ENCODE measurements at places on chromosomes 4 and X.

- no peak for DNase-seq
Measured at GRCh38 chr4:39544580-39545315, 17.5 kb upstream of the UGDH start.

DNA sequence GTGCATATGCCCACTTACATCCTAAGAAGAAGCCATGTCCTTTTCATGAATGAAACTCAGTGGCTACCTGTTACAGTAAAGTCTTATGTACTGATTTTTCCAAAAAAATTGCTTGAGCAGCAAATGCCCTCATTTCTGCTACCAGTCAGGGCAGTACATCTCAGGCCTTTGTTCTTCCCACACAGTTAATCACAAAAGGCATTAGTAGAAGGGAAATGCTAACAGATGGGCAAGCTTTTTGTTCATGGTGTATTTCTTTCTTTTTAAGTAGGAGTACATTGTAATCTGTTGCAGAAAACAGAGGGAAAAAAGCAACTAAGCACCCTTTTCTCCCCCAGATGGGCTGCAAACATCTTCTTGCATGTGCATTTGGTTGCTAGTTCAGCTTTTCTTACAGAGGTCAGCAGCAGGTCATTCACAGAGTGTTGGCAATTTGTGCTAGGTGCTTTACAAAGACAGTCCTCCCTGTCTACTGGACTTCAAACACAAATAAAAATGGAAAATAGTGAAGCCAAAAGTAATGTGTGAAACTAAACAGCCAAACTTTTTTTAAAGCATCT is 373.4 kb downstream of the PRDM5 start:
- DNase-seq = no peak

GRCh38 chr4:14241574-14241973 is 614.0 kb upstream of the BOD1L1 start:
- DNase-seq = no peak

DNA sequence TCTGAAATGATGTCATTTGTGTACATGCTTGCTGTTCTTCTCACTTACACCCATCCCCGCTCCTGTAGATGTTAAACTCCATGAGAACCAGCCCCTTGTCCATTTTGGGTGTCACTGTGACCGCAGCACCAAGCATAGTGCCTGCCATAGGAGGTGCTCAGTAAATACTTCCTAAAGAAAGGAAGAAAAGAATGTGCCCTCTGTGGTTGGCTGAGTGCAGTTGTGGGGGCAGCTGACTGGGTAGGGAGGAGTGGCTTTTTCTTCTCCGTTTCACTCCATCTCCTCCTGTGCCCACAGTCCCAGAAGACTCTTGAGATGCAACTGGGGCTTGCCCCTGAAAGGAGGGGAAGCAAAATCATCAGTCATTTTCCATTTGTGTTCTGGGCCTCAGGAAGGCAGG is 25.5 kb downstream of the PHEX start:
- no peak for DNase-seq

GRCh38 chr4:25367004-25367621 is 9.9 kb upstream of the ANAPC4 start:
- DNase-seq = no peak

GRCh38 chr4:175871774-175872405 is 59.8 kb upstream of the GPM6A start:
- DNase-seq = no peak

DNA sequence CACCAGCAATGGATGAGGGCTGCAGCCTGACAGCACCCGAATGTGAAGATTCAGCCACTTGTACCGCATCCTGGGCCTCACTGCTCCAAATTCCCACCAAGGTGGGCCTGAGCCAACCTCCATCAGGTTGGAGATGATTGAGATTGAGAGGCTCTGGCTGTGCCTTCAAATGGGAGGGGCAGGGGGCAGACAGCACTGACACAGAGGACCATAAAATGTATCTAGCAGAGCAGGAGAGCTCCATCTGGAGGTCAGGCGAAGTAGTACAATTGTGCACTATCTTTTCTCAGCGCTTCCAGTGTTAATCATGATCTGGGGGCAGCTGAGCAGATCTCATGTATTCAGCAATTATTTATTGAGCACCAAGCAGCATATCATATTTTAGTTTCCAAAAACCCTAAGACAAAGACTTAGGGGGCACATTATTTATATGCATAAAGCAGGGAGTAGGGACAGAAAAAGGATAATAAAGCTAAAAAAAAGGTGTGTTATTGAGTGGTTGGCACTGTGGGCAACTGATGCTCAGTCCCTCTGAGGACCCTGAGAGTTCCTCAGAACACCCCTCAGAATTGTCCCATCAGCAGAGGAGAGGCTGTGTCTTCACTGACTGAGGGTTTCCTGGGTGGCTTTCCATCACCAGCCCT is 31.6 kb upstream of the C1QTNF7 start:
- no peak for DNase-seq

- DNase-seq = no peak
Measured at GRCh38 chr4:39178706-39179105, 3.6 kb upstream of the WDR19 start.

- DNase-seq = no peak
Measured at GRCh38 chr4:183240581-183241321, 79.3 kb downstream of the CLDN22 start.

GRCh38 chr4:21697583-21697982 is 251.0 kb downstream of the KCNIP4 start:
- DNase-seq = peak; percentile 21

DNA sequence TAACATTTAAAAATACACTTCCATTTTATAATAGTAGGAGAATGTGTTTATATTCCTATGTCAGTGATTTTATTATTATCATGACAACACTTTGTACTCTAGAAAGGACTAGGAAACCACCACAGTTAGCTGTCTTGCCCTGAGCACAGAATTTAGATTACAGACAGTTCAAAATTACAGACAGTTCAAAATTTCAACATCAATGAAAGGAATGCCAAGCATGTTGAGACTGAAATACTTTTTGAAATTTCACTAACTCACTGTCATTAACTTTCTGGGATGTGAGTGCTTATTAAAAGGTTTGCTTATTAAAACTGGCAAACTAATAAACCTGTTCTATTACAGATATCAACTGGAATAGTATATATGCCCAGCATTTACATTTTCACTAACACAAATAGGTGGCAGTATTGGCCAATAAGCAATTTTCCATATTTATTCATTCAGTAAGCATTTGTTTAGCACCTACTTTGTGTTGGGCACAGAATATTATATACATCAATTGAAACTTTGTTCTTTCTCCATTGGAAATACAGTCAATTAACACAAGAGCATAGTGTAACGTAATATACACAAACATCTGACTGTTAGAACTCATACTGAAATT is 179.4 kb downstream of the FBXW7 start:
- DNase-seq = no peak

DNA sequence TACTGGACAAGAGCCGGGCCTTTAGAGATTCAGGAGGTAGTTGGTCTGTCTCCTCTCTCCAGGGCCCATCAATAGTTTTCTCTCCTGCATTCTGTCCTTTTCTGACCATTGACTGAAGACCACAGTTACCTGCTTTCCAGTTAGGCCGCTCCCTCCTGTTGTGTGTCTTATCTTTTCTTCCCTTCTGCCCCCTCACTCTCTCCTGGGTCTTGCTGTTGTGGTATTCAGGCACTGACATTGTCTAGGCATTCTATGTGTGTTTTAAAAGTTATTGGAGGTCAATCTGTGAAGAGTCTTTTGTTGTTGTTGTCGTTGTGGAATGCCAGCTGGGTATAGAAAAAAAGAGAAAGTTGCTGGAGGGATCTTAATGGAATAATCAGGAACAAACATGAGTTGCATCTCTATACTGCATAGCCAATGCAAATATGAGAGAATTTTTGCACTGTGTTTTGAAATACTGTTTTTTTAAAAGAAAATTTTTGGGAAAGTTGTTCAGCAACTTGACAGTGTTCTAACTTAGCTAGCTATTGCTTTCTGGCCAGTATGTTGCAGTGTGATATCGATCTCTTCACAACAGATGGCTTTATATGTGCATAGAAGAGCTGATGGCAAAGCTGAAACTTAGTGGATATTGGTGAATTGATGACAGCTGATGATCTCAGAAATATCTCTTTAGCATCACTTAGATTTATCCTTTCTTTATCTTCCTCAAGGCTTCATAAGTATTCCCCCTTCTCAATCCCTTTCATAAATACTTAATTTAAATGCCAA is 240.7 kb downstream of the C4orf33 start:
- DNase-seq = no peak

DNA sequence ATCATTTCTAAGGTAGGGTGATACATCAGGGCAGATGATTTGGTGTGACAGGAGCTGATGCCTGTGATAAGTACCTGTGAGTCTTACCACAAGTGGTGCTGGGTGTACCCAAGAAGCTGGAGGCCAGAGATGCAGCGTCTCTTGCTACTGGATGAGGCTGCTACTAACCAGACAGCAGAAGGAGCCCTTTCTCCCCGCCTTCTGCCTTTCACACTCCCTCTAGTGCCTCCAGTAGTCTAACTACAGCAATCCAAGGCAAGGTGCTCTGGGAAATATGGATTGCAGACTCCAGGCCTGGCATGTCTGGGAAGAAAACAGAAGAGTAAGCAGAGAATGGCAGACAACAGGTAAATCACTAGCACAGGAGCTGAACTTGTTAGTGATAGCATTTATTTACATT is 470.8 kb downstream of the NKX6-1 start:
- DNase-seq = no peak

DNA sequence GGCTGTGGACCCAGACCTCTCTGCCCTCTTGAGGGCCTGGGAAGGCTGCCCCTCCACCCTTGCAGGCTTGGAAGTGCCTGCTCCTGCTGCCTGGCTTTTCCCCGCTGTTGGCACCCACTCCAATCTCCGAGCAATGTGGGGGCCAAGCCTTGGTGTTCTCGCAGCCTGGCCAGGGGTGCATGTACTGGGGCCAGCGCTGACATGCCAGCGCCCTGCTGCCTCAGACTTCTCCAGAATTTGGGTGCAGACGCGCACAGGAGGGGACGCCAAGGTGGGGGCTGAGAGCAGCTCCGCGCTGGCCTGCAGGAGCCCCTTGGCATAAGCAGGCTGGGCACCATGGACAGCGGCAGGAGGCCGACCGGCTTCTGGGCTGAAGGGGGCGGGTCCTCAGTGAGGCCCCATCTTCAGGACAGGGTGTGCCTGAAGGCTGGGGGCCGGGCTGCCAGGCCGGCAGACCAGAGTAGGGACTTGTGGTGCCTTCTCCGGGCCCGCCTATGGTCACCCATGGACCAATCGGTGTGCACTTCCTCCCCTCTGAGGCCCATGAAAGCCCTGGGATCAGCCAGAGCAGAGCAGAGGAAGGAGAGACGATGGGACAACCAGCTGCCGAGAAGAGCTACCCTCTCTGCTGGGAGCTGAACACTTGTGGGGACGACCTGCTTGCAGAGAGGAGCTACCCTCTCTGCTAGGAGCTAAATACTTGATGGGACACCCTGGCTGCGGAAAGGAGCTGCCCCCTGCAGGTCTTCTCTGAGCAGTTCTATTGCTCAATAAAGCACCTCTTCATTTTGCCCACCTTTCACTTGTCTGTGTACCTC is 118.3 kb downstream of the DNAAF6 start:
- peak; percentile 49 for DNase-seq

GRCh38 chrX:106007815-106008214 is 30.7 kb downstream of the SERPINA7 start:
- no peak for DNase-seq

GRCh38 chr4:178142724-178143123 is 700.5 kb upstream of the AGA start:
- DNase-seq = no peak

DNA sequence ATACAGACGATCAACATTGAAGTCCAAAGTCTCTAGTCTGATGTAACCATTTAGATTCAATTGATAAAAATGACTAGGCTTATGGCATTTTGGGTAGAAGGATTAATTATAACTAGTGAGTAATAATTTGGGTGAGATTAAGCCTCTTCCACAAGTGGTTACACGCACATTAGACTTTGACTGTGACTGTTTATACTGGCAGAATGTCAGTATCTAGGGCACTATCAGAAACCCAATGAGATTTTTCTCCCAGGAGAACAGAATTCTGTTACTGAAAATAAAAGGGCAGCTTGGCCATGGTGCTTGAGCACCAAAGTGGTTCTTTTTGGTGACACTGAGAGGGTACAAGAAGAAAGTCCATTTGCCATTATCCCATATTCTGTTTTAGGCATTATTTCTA is 3.3 kb downstream of the PLS3 start:
- DNase-seq = no peak

GRCh38 chr4:119299260-119299671 is 22.7 kb downstream of the FABP2 start:
- DNase-seq = no peak

GRCh38 chrX:78326401-78326800 is 1.0 kb downstream of the CYSLTR1 start:
- DNase-seq = no peak

DNA sequence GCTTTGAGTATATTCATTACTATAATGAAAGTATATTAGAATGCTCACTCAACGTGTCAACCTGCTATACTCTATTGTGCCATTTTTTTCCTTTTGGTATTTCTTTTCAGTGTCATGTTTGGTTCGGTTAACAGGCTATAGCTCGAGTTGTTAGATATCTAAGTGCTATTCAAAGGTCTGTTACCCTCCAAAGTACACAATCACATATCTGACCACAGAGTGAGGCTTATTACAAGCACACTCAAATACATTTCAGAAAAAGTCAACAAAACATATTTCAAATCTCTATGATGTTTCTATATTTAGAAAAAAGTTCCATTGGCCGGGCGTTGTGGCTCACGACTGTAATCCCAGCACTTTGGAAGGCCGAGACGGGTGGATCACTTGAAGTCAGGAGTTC is 32.8 kb downstream of the WNK3 start:
- no peak for DNase-seq

DNA sequence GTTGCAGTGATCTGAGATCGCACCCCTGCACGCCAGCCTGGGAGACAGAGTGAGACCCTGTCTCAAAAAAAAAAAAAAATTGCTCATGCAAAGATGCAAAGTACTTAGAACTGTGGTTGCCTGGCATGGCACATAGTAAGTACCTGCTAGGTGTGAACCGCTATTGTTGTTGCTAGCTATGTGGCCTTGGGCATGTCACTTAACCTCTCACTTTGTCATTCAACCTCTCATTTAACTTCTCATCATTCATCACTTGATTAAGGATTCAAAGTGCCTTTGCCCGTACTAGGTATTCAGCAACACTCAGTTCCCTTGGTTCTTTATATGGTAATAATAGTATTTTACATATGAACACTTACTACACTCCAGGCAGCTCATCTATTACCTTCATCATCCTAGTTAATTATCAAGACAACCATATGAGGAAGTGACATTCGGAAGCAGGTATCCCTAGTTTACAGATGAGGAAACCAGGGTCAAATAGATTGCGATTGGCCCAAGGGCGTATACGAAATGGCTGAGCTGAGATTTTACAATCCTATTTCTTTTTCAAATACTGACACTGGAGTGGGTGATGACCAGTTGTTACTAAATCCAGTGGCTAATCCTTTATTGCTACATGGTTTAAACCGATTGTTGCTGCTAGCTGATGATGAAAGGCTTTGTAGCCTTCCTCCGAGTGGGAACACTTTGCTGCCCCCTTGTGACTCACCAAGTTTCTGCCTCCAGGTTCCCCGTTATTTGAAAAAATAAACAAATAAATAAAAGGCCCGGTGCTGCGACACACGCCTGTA is 28.8 kb upstream of the SOWAHD start:
- DNase-seq = peak; percentile 48
